ENCODE measurements at places on chromosomes 4 and X.

DNA sequence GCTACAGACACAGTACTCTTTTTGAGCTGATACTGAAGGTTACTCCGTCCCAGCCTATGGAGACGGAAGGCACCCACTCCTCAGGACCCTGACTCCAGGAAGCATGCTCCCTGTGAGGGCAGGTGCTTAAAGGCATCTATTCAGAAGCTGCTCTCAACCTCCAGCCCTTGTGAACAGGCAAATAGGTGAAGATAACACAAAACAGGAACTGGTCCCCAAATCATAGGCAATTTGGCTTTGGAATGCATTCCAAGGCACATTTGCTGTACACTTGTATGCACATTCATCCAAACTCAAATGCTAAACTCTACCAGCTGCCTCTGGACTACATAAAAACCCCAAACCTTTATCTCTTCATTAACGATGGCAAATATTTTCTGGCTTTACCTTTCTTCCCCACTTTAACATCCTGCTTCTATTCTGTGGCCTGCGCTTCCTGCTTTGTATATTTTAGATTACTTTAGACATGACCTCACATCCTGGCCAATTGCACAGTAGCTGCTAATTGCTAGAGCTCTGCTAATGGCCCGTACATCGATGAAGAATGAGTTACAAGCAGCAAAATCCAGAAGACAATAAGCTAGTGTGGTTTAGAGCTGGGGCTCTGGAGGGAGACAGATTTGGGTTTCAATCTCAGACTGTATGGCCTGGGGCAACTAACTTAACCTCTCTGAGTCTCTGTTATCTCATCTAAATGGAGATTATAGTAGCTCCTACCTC is 3.2 kb downstream of the SEL1L3 start:
- H3K27ac ChIP-seq = peak overlapping the region; percentile 79
- peak overlapping the region; percentile 21 for H3K4me3 ChIP-seq
- H3K36me3 ChIP-seq = no peaks in the 10 kb centered on the region
- no peaks in the 10 kb centered on the region for H3K27me3 ChIP-seq
- peaks cover 40% of the 10 kb centered on the region for H3K4me1 ChIP-seq

- H3K4me1 ChIP-seq = no peaks in the 10 kb centered on the region
- peak within 1 kb of the TSS; percentile 25 for H3K27ac ChIP-seq
- H3K36me3 ChIP-seq = no peaks in the 10 kb centered on the region
- peak; percentile 19 for DNase-seq
These were observed at the start of gene GSPT2 for GRCh38 chrX:51743179-51743957. GSPT2 (plus strand) TSS chrX:51743442; CDS start chrX:51743627, 185 bp downstream.

DNA sequence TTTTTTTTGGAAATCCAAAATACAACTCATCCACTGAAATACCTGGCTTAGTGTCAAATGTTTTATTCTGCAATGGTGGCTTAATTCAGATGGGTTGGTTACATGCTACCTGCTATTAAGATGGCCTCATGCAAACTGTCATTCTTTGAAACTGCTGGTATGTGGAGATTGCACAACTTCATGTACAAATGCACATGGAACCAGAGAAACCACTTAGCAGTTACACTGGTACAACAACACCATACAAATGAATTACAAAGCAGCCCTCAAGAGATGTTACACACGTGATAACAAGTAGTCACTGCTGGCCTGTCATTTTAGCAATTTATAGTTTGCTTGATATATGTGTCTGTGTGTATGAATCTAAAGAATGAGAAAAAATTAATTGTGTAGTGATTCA is 84.6 kb upstream of the STS start:
- H3K27ac ChIP-seq = no peak overlapping the region
- no peaks in the 10 kb centered on the region for H3K27me3 ChIP-seq
- H3K36me3 ChIP-seq = no peaks in the 10 kb centered on the region
- no peak overlapping the region for H3K4me3 ChIP-seq
- no peak for DNase-seq

DNA sequence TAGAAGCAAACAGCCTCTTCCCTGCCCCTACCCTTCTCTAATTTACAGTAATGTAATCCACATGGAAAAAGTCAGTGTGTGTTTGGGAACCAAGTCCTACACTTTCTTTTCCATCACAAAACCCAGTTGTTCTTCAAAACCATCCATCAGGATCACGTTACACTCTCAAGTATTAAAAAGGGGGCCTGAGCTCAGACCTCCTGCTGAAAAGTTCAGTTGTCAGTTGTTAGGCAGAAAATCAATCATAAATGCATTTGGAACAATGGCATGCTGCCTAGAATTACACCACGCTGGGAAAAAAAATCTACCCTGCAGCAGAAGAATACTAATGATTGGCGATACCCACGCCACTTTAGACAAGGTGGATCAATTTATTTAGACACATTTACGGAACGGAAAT is 236.5 kb downstream of the PARM1 start:
- no peak overlapping the region for H3K27ac ChIP-seq
- H3K4me1 ChIP-seq = no peaks in the 10 kb centered on the region
- H3K4me3 ChIP-seq = no peak overlapping the region
- no peaks in the 10 kb centered on the region for H3K27me3 ChIP-seq

- no peaks in the 10 kb centered on the region for H3K4me1 ChIP-seq
- no peak overlapping the region for H3K27ac ChIP-seq
- H3K4me3 ChIP-seq = no peak overlapping the region
- no peak for DNase-seq
These were observed 269.8 kb downstream of the BCOR start for GRCh38 chrX:39827951-39828350.

DNA sequence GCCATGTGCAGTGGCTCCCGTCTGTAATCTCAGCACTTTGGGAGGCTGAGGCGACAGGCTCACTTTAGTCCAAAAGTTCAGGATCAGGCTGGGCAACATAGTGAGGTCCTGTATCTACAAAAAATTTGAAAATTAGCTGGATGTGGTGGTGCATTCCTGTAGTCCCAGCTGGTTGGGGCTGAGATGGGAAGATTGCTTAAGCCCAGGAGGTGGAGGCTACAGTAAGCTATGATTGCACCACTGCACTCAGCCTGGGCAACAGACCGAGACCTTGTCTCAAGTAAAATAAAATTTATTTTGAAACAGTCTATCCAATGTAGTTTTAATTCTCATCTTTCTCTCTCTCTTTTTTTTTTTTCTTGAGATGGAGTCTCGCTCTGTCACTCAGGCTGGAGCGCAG is 21.1 kb downstream of the RBM10 start:
- H3K27me3 ChIP-seq = no peaks in the 10 kb centered on the region
- H3K4me1 ChIP-seq = no peaks in the 10 kb centered on the region
- H3K4me3 ChIP-seq = no peak overlapping the region
- H3K36me3 ChIP-seq = peaks cover 12% of the 10 kb centered on the region
- DNase-seq = no peak

GRCh38 chr4:101191302-101192098 is 155.8 kb downstream of the PPP3CA start:
- DNase-seq = no peak
- no peaks in the 10 kb centered on the region for H3K4me1 ChIP-seq
- H3K36me3 ChIP-seq = no peaks in the 10 kb centered on the region
- no peaks in the 10 kb centered on the region for H3K27me3 ChIP-seq
- H3K4me3 ChIP-seq = no peak overlapping the region
- H3K27ac ChIP-seq = no peak overlapping the region

DNA sequence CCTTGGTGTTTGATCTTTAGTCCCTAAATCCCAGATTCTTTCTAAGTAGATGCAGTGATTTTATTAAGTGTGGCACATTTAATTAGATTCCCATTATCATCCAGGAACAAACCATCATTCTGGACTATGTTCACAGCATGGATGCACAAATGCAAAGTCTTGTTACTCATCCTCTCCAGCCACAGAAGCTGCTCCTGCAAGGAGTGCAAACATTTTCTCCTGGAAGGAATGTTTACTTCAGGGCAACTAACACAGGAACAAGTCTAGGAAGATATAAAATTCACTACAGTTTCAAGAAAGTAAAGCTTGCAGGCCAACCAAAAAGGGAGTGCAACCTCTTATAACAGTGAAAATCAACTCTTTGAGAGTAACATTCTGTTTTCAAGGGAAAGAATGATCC is 106.0 kb downstream of the IQCM start:
- no peaks in the 10 kb centered on the region for H3K4me1 ChIP-seq
- H3K27me3 ChIP-seq = no peaks in the 10 kb centered on the region
- no peak overlapping the region for H3K27ac ChIP-seq
- no peak for DNase-seq

DNA sequence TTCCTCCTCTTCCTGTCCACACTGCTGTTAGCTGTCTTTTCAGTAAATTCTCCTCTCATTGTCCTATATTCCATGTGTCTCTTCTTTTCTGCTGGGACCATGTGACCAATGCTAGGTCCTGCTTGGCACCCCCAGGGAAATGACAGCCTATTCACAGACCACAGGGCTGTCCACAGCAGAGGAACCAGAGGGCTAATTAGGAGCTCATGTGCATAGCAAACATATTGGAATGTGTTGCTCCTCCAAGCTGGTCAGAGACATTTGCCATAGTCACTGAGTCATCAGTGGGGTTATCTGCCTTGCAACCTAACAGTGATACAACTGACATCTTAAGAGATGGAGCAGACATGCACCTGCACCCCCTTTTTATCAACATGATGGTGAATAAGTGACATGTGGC is 67.9 kb upstream of the PUDP start:
- no peak for DNase-seq
- no peaks in the 10 kb centered on the region for H3K27me3 ChIP-seq
- H3K36me3 ChIP-seq = no peaks in the 10 kb centered on the region
- H3K27ac ChIP-seq = no peak overlapping the region
- no peak overlapping the region for H3K4me3 ChIP-seq

DNA sequence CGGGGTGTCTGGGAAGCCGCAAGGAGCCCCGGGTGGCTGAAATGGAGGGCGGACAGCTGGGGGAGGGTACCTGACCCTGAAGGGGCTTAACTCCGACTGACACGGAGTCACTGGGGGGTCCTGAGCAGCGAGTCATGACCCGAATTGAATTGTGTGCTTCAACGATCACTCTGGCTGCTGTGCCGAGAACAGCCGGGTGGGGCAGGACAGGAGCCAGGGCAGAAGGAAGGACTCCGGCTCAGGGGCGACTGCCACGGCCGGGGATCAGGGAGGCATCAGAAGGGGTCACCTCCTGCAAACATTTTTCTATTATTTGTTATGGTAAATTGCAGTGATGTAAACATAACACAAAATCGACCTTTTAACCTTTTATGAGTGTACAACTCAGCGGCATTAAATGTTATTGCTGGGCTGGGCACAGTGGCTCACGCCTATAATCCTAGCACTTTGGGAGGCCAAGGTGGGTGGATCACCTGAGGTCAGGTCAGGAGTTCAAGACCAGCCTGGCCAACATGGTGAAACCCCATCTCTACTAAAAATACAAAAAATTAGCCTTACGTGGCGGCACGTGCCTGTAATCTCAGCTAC is 21.6 kb downstream of the ZFYVE28 start:
- no peaks in the 10 kb centered on the region for H3K27me3 ChIP-seq
- no peak for DNase-seq
- no peaks in the 10 kb centered on the region for H3K36me3 ChIP-seq
- H3K4me1 ChIP-seq = peaks cover 21% of the 10 kb centered on the region
- H3K27ac ChIP-seq = no peak overlapping the region

- H3K4me3 ChIP-seq = peak overlapping the region; percentile 24
- H3K27me3 ChIP-seq = no peaks in the 10 kb centered on the region
- no peak for DNase-seq
- H3K4me1 ChIP-seq = peaks cover 31% of the 10 kb centered on the region
- H3K27ac ChIP-seq = peak overlapping the region; percentile 45
- H3K36me3 ChIP-seq = no peaks in the 10 kb centered on the region
These were observed 2.4 kb downstream of the RCHY1 start for GRCh38 chr4:75511841-75512240.

GRCh38 chr4:101418466-101418865 is 71.1 kb upstream of the PPP3CA start:
- DNase-seq = no peak
- H3K4me1 ChIP-seq = peaks cover 28% of the 10 kb centered on the region
- no peaks in the 10 kb centered on the region for H3K36me3 ChIP-seq
- no peaks in the 10 kb centered on the region for H3K27me3 ChIP-seq

DNA sequence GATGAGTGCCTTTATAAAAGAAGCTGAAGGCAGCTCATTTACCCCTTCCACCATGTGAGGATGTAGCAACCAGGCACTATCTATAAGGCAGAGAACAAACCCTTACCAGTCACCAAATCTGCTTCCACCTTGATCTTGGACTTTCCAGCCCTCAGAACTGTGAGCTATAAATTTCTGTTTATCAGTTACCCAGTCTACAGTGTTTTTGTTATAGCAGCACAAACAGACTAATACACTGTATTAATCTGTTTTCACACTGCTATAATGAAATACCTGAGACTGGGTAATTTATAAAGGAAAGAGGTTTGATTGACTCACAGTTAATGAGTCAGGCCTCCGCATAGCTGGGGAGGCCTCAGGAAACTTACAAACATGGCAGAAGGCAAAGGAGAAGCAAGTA is 91.2 kb downstream of the SOWAHB start:
- no peak overlapping the region for H3K27ac ChIP-seq
- no peak overlapping the region for H3K4me3 ChIP-seq
- no peaks in the 10 kb centered on the region for H3K27me3 ChIP-seq
- no peaks in the 10 kb centered on the region for H3K36me3 ChIP-seq
- no peak for DNase-seq

DNA sequence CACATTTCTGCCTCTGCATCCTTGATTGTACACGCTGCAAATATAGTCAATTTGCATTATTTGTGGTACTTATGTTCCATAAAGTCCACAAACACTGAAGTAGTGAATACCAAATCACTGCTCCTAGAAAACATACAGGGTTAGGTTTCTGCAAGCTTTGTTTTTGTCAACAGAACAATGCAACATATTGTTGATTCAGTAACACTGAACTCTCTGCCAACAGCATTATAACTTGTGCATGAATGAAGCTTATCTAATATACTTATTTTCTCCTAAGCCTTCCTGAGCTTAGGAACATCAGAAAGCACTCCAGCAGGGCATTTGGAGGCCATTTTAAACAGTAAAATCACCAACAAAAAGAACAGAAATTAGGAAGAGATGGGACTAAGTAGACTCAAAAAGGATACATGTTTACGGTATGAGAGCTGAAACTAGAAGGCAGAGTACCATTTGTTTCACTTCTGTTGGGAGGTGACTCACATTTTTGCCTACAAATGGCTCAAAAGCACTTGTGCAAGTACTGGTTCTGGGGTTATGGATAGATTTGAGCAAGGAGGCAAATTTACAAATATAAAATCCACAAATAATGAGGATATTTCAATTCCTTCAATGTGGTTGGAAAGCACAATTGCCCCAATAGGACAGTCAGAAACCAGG is 14.1 kb downstream of the COX18 start:
- no peak overlapping the region for H3K4me3 ChIP-seq
- DNase-seq = no peak
- no peaks in the 10 kb centered on the region for H3K27me3 ChIP-seq
- H3K27ac ChIP-seq = no peak overlapping the region

All from effector memory CD4-positive, alpha-beta T cell (primary cell).